Thoracic aorta (tissue), 2 donors: ENCODE measurements at places on chromosomes 5 and 9.

DNA sequence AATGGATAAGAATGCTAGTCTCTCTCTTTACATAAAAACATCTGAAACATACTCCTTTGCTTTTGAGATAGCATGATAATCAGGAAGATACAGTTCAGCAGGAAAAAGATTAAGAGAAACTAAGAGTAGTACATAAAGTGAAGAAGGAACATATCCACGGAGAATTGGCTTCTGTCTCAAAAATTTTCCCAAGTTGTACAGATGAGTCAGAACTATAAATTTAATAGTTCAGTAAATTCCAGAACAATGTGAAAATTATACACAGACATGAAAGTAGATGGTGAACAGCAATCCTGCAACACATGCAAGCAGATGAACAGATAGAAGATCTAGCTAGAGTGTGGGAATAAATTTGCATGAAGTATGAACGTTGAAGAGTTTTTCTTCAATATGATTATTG lies 691.4 kb upstream of the RIOK2 start:
- H3K27me3 ChIP-seq = no peaks in the 10 kb centered on the region
- H3K27ac ChIP-seq = no peak overlapping the region
- no peak overlapping the region for H3K4me3 ChIP-seq
- no peaks in the 10 kb centered on the region for H3K4me1 ChIP-seq

GRCh38 chr5:125348936-125349831 lies 602.7 kb upstream of the ZNF608 start:
- peaks cover 4% of the 10 kb centered on the region for H3K4me1 ChIP-seq
- H3K36me3 ChIP-seq = no peaks in the 10 kb centered on the region
- no peak overlapping the region for H3K4me3 ChIP-seq
- no peak overlapping the region for H3K27ac ChIP-seq
- no peak for DNase-seq

GRCh38 chr5:127011961-127012644 lies 18.3 kb downstream of the MARCHF3 start:
- H3K27ac ChIP-seq = no peak overlapping the region
- H3K4me1 ChIP-seq = no peaks in the 10 kb centered on the region
- no peak for DNase-seq
- H3K27me3 ChIP-seq = no peaks in the 10 kb centered on the region

- no peak overlapping the region for H3K4me3 ChIP-seq
- peaks cover 8% of the 10 kb centered on the region for H3K4me1 ChIP-seq
- no peaks in the 10 kb centered on the region for H3K27me3 ChIP-seq
- DNase-seq = no peak
- no peak overlapping the region for H3K27ac ChIP-seq
Measured at GRCh38 chr5:31671339-31671741, 32.4 kb downstream of the PDZD2 start.

DNA sequence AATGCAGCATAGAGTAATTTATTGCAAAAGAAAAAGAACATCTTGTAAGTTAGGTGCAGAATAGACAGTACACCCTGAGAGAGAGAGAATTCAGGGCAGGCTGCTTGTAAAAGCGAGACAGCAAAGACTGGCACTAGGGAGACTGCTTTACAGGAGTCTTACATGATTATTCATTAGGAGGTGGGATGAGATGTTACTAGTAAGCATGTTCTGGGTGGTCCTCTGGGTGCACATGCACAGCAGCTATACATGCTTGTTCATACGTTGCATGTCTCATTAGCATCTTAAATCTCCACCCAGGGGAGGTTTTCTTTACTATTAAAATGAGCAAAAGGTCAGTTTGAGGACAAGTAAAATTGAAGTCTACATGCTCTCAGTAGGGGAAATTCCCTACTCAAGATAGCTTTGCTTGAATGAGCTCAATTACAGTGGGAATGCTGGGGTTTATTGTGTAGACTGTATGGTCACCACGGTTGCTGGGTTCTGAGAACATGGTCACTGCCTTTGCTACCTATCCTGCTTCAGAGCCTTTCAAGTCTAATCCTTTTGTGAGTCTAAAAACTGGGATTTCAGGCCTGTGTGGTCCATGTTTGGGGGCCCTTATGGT lies 60.6 kb downstream of the RGS7BP start:
- peaks cover 79% of the 10 kb centered on the region for H3K4me1 ChIP-seq
- H3K27ac ChIP-seq = no peak overlapping the region
- no peaks in the 10 kb centered on the region for H3K36me3 ChIP-seq
- no peaks in the 10 kb centered on the region for H3K27me3 ChIP-seq
- no peak for DNase-seq

- H3K4me3 ChIP-seq = no peak overlapping the region
- no peak overlapping the region for H3K27ac ChIP-seq
- no peaks in the 10 kb centered on the region for H3K36me3 ChIP-seq
- no peaks in the 10 kb centered on the region for H3K27me3 ChIP-seq
- DNase-seq = no peak
- H3K4me1 ChIP-seq = no peaks in the 10 kb centered on the region
Measured at GRCh38 chr9:6845880-6846279, 88.1 kb downstream of the KDM4C start.

DNA sequence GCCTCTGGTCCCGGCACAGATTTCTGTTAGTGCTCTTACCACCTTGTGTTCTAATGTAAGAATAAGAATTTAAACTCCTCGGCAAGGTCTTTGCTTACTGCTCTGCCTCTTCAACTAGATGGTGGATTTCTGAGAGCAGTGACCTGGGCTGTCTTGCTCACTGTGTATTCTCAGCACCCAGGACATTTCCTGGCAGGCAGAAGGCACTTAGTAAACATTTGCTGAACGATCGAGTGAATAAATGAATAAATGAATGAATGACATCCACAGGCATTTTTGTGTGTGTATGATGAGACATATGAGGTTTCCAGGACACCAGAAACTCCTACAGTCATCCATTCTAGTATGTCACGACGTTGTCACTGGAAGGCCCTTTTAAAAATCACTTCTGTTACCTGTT lies 143.2 kb downstream of the BOD1 start:
- H3K27ac ChIP-seq = peak overlapping the region; percentile 86
- H3K4me1 ChIP-seq = peaks cover 26% of the 10 kb centered on the region
- no peaks in the 10 kb centered on the region for H3K36me3 ChIP-seq
- no peak for DNase-seq
